ENCODE measurements at places on chromosomes 3 and 15.

GRCh38 chr3:197487911-197488391 lies 67.8 kb downstream of the BDH1 start:
- no peak for DNase-seq

GRCh38 chr3:14411988-14412387 lies 9.6 kb downstream of the SLC6A6 start:
- no peak for DNase-seq

- peak; percentile 32 for DNase-seq
Observed at GRCh38 chr3:12875857-12876836, 34.8 kb upstream of the RPL32 start.

- no peak for DNase-seq
Observed at GRCh38 chr15:31517711-31518110, 191.1 kb downstream of the KLF13 start.

GRCh38 chr15:71599418-71600151 lies 210.8 kb upstream of the NR2E3 start:
- no peak for DNase-seq

DNA sequence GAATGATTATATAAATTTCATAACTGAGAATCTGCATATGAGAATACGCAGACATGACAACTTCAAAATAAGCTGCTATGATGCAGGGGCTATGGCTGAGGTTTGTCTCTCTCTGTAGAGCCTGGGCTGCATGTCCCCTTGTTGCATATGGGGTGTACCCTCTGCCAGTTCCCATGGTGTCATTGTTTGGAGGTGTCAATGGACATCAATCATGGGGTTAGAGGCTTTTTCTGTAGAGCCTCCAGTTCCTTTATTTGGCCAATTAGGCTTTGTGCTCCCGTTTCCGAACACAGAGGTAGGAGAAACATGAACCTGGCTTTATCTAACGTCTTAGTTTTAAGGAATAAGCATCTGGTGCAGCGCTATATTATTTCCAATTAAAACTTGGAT lies 77.3 kb upstream of the RARB start:
- DNase-seq = no peak

- DNase-seq = no peak
Observed at GRCh38 chr3:153163756-153164550, 1.9 kb downstream of the RAP2B start.

DNA sequence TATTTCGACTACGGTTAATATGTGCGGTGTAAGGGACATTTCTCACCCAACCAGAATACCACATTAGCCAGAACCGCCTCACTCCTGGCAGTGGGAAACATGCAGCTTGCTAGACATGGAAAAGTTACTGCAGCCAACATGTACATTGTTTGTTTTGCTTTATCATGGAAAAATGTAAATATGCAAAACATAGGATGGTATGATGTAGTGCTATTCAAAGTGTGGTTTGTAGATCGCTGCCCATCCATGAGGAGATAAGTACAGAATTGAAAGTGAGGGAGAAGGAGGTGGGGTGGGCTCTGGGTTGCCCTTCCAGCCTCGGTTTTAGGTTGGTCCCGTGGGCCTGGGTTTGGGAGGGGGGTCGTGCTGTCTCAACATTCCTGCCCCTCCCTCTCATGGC lies 42.5 kb upstream of the SPESP1 start:
- DNase-seq = no peak

GRCh38 chr15:80514071-80514780 lies 110.0 kb downstream of the ARNT2 start:
- DNase-seq = no peak

GRCh38 chr15:50633653-50634052 lies 52.9 kb downstream of the TRPM7 start:
- DNase-seq = no peak

- no peak for DNase-seq
Observed at GRCh38 chr15:41161336-41161735, 45.3 kb upstream of the INO80 start.

DNA sequence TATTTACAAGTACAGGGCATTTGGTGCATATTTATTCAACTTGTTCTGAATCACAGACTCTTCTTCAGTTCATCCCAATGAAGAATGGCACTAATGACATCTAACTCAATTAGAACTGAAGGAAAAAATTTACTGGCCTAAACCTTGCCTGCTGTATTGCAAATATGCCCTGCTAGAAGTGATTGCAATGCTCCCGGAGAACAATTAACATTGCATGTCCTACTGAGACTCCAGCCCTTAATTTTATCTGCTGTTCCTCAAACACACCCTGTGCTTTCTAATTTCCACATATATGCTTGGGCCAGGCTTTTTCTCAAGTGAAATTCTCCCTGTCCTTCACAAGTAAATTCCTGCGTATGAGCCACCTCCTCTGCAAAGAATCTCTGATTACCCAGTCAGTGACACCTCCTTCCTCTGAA lies 8.3 kb downstream of the ACKR4 start:
- DNase-seq = no peak

DNA sequence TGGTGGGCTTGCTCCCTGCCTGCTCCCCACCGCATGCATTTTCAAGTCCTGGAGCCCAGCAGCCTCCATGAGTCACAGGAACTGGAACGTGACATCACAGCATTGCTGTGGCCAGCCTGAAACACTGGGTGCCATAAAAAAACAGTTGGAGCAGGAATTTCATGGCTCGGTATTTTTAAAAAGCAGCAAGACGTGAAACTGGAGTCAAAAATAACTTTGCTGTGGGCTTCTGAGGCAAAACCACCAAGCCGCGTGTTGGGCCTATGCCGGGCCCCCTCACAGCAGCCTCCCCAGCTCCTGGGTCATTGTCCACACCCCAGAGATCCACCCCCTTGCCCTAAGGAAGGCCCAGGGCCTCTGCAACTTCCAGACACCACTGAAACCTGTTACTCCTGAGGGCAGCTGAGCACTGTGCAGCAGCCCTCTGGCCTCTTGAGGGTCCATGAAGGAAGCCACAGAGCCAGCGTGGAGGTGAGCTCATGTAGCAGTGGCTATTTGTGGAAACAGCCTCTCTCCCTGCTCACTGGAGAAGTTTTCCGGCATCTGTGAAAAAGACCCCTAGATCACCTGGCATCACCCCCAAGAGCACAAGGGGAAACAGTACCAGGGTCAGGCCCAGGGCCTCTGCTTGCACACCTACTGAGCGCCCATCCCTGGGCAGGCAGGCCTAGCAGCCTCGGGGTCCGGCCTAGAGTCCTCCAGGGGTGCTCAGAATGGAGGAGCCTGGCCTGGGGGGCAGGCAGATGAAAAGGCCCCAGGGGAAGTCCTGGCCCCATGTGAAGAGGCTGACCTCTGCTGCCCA lies 34.0 kb upstream of the DUSP7 start:
- DNase-seq = no peak

DNA sequence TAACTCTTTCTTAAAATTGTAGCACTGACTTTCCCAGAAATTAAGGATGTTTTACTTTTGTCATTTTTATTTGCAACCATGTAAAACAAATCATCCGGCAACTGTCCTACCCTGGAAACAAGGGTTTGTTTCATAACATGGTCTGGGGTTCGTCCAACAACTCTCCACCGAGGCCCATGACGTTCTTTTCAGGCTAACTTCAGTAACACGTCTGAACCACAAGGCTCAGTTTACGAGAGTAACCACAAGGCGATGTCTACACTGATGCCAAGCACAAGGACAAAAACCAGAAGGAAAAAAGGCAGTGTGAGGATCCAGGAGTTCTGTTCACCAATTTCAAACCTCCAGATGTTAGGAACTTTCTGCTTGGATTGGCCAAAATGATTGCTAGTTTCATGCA lies 546.1 kb downstream of the NTRK3 start:
- no peak for DNase-seq

GRCh38 chr3:149332227-149332765 lies 1.1 kb downstream of the TM4SF18 start:
- no peak for DNase-seq

GRCh38 chr3:41431386-41431785 lies 232.1 kb downstream of the CTNNB1 start:
- DNase-seq = no peak

- no peak for DNase-seq
Observed at GRCh38 chr15:30984542-30984941, 6.9 kb downstream of the MTMR10 start.

- DNase-seq = no peak
Observed at GRCh38 chr15:45710657-45711056, 75.8 kb downstream of the SQOR start.

GRCh38 chr3:30864836-30865235 lies 29.6 kb downstream of the GADL1 start:
- no peak for DNase-seq

DNA sequence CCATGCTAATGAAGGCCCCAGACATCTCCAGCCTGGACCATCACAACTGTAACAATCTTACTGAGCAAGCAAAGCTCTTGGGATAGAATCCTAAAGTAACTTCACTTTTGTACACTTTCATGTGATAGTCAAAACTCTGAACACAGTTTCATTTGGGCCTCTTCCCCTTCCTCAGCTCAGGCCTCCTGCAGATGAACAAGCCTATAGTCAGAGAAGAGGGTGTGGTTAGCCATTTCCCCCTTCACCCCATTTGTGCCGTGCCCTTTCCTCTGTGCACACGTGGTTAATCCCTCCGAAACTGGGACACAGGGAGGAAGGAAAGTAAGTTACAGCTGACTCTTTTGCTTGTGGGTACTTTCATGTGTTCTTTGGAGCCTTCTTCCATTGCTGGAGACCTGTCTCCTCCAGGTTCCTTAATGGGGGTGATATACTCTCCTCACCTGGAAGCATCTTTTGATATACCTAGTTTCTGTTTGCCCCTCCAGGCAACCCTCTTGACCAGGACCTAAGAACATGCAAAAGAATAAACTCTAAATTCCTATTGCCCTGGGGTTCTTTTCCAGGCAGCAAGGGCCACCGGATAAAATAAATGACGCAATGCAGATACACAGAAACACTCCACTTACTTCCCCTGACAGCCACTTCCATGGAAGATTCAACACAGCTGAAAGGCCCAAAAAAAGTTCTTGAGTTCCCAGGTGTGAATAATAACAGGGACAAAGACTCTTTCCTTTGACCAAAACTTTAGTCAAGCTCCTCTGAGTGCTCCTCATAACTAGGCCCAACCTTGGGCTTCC lies 29.6 kb upstream of the CSTA start:
- no peak for DNase-seq

DNA sequence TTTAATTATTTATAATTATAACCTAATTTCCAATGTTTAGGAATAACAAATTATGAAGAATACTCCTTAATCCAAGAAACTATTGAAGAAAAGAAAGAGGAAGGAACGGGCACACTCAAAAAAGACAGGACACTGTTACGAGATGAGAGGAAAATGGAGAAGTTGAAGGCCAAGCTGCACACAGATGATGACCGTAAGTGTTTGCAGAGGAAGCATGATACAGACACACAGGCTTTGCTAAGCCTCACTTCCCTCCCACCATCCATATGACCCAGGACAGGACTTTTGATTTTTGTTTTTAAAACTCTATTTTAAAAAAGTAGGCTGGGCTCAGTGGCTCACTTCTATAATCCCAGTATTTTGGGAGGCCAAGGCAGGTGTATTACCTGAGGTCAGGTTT lies 389.4 kb upstream of the TPM1 start:
- no peak for DNase-seq

DNA sequence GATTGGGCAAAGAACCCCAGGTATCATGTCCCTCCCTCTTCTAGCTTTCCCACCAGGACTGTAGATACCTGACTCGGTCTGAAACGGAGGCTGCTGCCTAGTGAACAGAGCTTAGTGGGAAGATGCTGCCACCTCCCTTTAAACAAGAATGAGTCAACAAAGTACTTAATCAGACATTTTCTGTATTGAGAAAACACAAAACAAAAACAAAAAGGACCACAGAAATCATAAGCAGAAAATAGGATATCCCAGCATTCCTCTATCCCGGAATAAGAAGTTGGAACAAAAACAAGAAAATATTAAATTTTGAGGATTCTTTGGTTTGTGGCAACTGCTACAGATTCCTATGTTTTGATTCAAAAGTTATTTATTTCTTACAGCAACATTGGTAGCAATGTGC lies 51.7 kb upstream of the COL8A1 start:
- DNase-seq = no peak

- no peak for DNase-seq
Observed at GRCh38 chr15:68410466-68411342, 21.3 kb downstream of the ITGA11 start.

DNA sequence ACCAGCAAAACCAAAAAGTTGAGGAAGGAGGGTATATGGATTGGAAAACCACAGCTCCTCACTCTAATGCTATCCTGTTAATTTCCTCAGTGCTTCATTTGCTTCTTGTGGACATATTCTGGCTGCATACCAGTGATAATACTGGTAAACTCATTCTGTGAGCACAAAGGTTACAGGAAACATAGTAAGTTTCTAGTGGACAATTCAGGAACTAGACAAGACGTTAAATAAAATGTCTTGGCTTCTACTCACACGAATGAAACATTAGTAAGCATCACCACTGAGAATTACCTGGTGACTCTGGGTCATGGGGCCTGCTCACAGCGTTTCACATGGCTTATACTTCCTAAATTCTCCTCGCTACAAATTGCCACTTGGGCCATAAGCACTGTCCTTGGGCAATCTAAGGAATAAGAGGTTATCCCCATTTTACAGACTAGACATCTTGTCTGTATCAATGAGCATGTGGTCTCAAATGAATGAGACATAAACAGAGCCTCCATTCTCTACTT lies 20.1 kb upstream of the PPIB start:
- DNase-seq = no peak

Measured in activated naive CD4-positive, alpha-beta T cell treated with anti-CD3 and anti-CD28 coated beads, Interleukin-2, amount 50 U/mL, for 16 hours (primary cell).